Left cardiac atrium (tissue), 4 donors: ENCODE measurements at places on chromosomes 13 and 19.

GRCh38 chr13:75217949-75218348, 264.0 kb downstream of the TBC1D4 start:
- no peak for DNase-seq

DNA sequence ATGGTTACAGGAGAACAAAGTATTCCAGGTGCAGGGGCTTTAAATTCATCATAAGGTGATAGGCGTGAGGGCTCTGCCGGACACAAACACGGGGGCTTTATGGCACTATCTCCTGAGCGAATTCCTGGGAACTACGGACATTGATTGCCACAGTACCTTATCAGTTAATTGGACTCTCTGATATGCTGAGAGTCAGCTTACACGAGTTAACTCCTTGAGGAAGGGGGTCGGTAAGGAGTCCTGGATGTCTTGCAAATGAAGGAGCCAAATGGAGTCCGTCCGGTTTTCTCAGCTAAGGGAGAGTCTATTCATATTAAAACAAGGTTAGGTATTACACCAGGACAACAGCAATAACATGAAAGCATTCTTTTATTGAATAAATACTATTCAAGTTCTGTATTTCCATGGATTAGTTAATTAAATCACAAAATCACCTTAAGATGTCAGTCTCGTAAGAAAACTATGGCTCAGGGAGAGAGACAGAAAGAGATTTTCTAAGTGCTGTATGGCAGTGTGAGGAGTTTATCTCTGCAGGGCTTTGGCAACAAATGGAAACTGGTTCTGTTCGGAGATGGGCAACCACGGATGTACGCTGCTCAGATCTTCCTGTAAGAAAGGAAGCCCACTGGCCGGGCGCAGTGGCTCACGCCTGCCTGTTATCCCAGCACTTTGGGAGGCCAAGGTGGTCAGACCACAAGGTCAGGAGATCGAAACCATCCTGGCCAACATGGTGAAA, 26.2 kb upstream of the HIF3A start:
- no peak for DNase-seq

DNA sequence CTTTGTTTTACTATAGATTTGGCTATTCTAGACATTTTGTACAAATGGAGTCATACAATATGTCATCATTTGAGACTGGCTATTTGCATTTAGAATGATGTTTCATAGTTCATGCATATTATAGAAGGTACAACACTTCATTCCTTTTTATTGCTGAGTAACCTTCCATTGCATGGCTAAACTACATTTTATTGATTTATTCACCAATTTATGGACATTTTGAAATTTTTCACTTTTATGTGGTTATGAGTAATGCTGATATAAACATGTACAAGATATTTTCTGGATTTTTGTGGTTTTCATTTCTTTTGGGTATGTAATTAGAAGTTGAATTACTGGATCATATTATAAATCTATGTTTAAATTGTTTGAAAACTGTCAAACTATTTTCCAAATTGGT, 710.3 kb upstream of the SLITRK5 start:
- no peak for DNase-seq

DNA sequence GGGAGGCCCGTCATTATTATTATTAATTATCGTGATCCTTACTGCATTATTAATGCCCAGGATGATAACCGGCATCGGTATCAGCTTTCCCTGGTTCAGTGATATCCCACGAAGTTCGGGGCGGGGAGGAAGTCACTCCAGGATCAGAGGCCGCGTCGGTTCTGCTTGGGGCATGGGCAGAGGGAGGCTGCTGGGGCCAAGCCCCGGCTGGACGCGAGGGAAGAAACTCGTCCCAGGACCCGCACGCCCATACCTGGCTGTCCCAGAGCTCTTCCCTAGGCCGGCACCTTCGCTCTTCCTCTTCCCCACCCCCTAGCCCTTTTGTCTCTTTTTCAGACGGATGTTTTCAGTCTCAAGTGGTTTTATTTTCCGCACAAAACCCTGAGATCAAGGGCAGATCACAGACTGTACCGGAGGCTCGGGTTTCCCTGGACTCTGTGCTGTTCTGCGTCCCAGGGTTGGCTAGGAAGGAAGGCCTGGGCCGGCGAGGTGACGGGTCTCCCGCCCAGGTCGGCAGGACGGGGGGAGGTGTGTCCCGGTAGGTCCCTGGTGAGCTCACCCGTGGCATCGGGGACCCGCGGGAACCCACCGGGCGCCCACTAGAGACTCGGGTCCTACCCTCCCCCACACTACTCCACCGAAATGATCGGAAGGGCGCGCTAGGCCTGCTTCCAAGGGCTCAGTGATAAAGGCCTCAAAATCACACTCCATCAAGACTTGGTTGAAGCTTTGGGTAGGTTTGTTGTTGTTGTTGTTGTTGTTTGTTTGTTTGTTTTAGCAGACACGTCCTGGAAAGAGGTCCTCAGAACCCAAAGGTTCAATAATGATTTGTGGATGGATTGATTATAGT, 7.9 kb downstream of the ZIC2 start:
- DNase-seq: no peak

GRCh38 chr13:106850973-106851650, 283.2 kb upstream of the ARGLU1 start:
- no peak for DNase-seq

GRCh38 chr13:103437651-103438050, 371.4 kb upstream of the SLC10A2 start:
- no peak for DNase-seq

- DNase-seq: peak; percentile 20
Measured at GRCh38 chr19:49881672-49882394, 4.3 kb downstream of the TBC1D17 start.

GRCh38 chr19:5001615-5002014, 32.7 kb downstream of the KDM4B start:
- no peak for DNase-seq

DNA sequence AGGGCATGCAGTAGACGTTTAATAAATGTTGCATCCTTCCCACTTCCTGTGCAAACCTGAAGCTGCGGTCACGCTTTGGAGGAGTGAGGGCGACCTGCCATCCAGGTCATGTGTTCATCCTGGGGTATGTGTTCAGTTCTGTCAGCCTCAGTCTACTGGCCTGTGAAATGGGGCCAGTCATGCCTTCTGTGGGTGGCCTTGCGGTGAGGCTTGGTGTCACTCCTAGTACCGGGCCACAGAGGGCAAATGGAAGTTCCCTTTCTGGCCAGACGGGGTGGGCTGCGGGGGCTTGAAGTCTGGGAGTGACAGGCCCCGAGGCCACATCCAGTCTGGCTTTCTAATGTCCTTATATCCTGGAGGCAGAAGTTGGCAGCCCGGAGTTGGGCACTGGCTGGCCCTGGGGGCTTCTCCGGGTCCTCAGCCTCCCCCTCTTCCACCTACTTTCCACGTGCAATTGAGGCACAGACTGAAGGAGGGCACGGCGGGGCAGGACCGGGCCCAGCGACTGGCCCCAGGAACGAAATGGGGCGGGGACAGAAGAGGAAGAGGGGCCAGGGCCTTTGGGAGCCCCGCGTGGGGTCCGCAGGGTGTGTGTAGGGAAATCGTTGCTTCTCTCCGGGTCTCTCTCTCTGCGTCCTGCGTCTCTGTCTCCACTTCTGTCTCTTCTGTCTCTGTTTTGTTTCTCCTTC, 11.1 kb downstream of the PDE4A start:
- no peak for DNase-seq

DNA sequence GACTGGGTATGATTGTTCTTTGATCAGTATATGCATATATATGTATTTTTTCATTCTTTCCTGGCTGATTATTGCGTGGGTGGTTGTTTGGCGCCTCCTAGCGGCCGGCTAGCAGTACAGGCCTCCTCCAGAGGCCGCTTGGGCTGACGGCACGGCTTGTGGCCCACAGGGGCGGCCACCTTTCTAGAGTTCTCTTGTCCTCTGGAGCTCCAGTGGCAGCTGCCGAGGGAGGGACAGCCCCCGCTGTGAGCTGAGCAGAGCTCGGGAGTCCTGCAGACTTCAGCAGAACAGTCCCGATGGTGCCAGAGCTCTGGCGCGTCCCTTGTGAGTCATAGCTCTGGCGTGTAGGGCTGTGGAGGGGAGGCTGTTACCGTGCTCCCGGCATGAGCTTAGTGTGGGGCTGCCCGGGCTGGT, 22.5 kb upstream of the ZNF429 start:
- peak; percentile 67 for DNase-seq

- DNase-seq: no peak
Measured at GRCh38 chr19:56751078-56751489, 79.5 kb upstream of the ZNF835 start.

- no peak for DNase-seq
Measured at GRCh38 chr19:40567040-40567749, 9.5 kb upstream of the SHKBP1 start.

- no peak for DNase-seq
Measured at GRCh38 chr13:79226938-79227337, 179.1 kb downstream of the RBM26 start.

GRCh38 chr19:35623327-35624010, 5.4 kb upstream of the RBM42 start:
- no peak for DNase-seq

DNA sequence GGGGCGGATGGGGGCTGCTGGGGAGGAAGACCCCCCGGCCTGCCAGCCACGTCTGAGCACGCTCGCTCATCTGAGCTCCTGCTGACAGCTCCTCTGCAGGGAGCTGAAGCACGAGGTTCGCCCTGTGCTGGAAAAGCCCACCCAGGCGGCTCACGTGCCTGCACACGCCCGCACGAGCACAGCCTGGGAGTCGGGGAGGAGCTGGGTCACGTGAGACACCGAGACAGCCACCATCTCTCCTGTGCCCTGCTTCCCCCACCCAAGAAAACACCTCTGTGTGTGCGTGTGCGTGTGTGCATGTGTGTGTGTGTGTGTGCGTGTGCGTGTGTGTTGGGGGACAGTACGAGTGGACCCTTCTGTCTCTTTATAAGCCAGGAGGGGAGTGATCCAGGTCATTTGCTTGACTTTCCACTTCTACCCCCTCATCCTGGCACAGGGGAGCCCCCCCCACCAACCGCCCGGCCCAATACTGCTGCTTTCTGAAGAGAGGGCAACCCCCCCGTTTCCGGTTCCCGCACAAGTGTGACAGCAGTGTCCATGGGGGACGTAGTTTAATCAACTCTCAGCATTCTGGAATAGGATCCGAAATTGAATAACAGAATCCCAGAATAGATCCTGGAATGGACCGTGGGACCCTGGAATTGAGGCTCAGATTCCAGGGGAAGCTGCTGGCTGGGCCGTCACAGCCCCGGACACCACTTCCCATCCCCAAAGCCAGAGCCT, 42.5 kb downstream of the CELF5 start:
- DNase-seq: no peak

GRCh38 chr13:101116826-101117225, 299.5 kb downstream of the NALCN start:
- DNase-seq: no peak

GRCh38 chr13:94359875-94360274, 119.6 kb downstream of the DCT start:
- DNase-seq: no peak

DNA sequence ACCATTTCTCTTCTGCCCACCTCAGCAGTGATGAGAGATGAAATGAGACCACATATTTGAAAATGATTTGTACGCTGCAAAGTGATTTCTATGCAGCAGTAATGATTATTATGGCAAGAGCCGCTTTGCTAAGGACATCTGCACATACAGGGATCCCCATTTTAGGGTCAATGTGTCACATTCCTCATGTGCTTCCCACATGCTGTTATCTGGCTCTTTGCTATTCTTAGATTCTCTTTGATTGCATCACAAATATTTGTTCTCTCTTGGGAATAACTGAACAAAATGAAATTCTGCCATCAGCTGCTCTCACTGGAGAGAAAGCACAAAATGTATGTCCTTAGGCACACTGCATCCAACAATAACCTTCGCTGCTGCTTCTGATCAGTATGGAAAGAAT, 209.5 kb upstream of the IPO5 start:
- no peak for DNase-seq

GRCh38 chr19:13429563-13429962, 76.7 kb downstream of the CACNA1A start:
- DNase-seq: no peak

DNA sequence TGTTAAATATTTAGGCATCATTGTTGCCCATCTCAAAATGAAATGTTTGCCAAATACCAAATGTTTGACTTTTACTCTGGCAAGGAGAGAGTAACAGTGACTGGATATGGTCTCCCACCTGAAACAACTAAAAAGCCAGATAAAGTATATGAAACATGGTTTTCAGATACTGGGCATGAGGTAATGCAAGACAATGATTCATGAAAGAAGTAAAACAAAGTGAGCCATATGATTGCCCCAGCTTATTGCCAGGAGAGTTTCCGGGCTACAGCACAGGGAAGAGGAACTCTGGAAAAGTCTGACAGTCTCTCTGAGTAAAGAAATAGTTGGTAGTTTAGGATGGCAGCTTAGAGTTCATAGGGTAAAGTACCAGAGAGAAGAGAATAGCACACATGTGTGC, 354.6 kb downstream of the DNAJC15 start:
- DNase-seq: no peak

DNA sequence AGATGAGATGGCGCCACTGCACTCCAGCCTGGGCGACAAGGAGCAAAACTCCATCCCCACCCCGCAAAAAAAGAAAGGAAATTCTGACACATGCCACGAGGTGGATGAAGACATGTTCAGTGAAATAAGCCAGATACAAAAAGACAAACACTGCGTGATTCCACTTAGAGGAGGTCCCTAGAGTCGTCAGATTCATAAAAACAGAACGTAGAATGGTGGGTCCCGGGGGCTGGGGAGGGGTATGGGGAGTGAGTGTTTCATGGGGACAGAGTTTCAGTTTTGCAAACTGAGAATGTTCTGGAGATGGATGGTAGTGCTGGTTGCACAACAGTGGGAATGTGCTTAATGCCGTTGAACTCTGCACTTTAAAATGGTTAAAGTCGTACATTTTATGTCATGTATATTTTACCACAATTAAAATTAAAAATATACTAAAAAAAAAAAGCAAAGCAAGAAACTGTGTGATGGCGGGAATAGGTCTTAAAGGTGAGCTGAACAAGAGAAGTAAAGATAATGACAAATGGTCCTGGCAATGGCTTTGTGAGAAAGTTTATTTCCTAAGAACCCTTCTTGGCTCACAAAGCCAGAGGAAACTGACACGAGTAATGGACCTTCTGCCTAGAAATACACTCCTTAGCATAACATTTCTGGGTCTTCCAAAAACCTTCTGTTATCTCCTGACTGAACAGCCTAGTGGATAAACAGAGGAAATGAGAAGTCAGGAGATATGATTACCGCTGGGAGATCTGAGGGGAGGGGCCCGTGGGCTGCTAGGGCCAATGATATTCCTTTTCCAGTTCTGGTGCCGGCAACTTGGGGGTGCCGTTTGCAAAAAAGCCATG, 4.2 kb upstream of the SPC24 start:
- DNase-seq: peak; percentile 54

DNA sequence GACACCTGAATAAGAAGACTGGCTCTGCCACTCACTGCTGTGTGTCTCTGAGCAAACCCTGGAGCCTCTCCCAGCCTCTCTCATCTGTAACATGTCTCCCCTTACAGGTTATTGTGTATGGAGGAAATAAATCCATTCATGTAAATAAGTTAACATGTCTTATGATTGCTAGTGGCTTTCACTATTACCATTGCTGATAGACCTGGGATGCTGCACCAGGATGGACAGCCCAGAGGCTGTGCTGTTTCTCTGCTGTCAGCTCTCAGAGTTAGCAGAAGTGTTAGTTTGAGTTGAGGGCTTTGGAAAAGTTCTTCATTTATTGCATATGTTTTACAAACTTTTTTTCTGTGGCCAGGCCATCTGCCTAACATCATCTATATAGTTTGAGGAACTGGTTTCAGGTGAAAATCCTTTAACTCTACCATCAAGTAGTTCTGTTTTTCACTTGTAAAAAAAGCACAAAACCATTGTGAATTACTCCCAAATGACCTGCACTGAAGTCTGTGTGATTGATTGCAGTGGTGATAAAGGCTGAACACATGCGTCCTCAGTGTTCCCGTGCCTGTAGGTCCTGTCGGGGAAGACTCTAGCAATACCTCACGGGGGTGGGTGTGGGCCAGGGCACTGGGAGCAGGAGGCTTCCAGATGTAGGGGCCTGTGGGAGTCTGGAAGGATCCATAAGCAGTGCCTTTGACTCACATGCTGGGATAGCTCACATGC, 24.6 kb downstream of the MPHOSPH8 start:
- DNase-seq: no peak
